HCT116 (cell line): ENCODE measurements at places on chromosomes 5 and 9. TPM values are rescaled to one million over a fixed set of nuclear protein-coding genes. Genes with fewer than 3 reads are reported as not detected.

Gene TYRP1
- total RNA-seq = not detected

Gene ZNF618
- total RNA-seq = 13.5 TPM

Gene ZNF608
- total RNA-seq = 5.6 TPM

Gene CARD9
- 1.2 TPM for total RNA-seq

Gene C9
- total RNA-seq = 0.34 TPM

DNA sequence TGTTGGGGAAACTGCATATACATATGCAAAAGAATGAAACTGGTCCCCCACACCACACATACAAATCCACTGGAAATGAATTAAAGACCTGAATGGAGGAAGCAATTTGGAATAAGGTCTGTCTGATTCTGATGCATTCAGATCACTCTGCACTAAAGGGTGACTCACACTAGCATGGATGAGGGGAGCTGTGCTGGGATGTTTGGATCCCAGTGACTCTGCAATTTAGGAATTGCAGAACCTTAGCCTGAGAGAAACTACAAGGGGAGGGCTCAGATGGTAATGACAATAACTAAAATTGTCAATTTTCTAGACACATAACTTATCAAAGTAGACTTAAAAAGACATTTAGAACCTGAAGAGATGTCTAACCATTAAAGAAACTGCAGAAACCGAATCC, 312.0 kb downstream of the CDK5RAP2 start:
- no peaks in the 10 kb centered on the region for H3K4me1 ChIP-seq
- H3K4me3 ChIP-seq = no peak overlapping the region
- peaks cover 28% of the 10 kb centered on the region for H3K27me3 ChIP-seq
- H3K36me3 ChIP-seq = no peaks in the 10 kb centered on the region
- no peak for DNase-seq

GRCh38 chr5:60541980-60542379, 158.0 kb downstream of the DEPDC1B start:
- H3K36me3 ChIP-seq = no peaks in the 10 kb centered on the region
- H3K4me3 ChIP-seq = no peak overlapping the region
- H3K27ac ChIP-seq = no peak overlapping the region

- H3K27ac ChIP-seq = no peak overlapping the region
- no peaks in the 10 kb centered on the region for H3K4me1 ChIP-seq
- no peaks in the 10 kb centered on the region for H3K36me3 ChIP-seq
- H3K4me3 ChIP-seq = no peak overlapping the region
Measured at GRCh38 chr5:34016750-34017149, 8.9 kb upstream of the AMACR start.

GRCh38 chr9:134375430-134376385, 49.5 kb downstream of the RXRA start:
- H3K4me1 ChIP-seq = peaks cover 47% of the 10 kb centered on the region
- no peak overlapping the region for H3K4me3 ChIP-seq
- no peak for DNase-seq
- H3K27me3 ChIP-seq = no peaks in the 10 kb centered on the region
- no peaks in the 10 kb centered on the region for H3K36me3 ChIP-seq
- H3K27ac ChIP-seq = no peak overlapping the region

- no peak overlapping the region for H3K27ac ChIP-seq
- DNase-seq = no peak
- H3K4me3 ChIP-seq = no peak overlapping the region
- no peaks in the 10 kb centered on the region for H3K36me3 ChIP-seq
Measured at GRCh38 chr5:132854301-132854700, 12.0 kb downstream of the GDF9 start.

- H3K4me3 ChIP-seq = peak overlapping the region; percentile 29
- DNase-seq = peak; percentile 72
- H3K36me3 ChIP-seq = no peaks in the 10 kb centered on the region
- H3K4me1 ChIP-seq = peaks cover 41% of the 10 kb centered on the region
Measured at GRCh38 chr9:124297551-124297901, 39.8 kb downstream of the NEK6 start.

GRCh38 chr5:11289208-11289607, 528.2 kb upstream of the DAP start:
- no peaks in the 10 kb centered on the region for H3K27me3 ChIP-seq
- no peak for DNase-seq
- no peak overlapping the region for H3K27ac ChIP-seq
- H3K4me1 ChIP-seq = no peaks in the 10 kb centered on the region
- H3K4me3 ChIP-seq = no peak overlapping the region

- no peak overlapping the region for H3K27ac ChIP-seq
- no peaks in the 10 kb centered on the region for H3K36me3 ChIP-seq
- no peaks in the 10 kb centered on the region for H3K27me3 ChIP-seq
- H3K4me1 ChIP-seq = no peaks in the 10 kb centered on the region
- DNase-seq = peak; percentile 29
Measured at GRCh38 chr5:82597437-82597836, 319.3 kb upstream of the RPS23 start.

- no peaks in the 10 kb centered on the region for H3K36me3 ChIP-seq
- H3K4me1 ChIP-seq = no peaks in the 10 kb centered on the region
- no peak overlapping the region for H3K4me3 ChIP-seq
- H3K27ac ChIP-seq = no peak overlapping the region
Measured at GRCh38 chr5:74141053-74141452, 499.5 kb downstream of the ENC1 start.

- no peak overlapping the region for H3K27ac ChIP-seq
- no peaks in the 10 kb centered on the region for H3K27me3 ChIP-seq
- no peak for DNase-seq
- peaks cover 24% of the 10 kb centered on the region for H3K4me1 ChIP-seq
Measured at GRCh38 chr9:124216474-124217176, 41.1 kb upstream of the NEK6 start.

GRCh38 chr5:40165789-40166728, 513.7 kb upstream of the PTGER4 start:
- H3K27me3 ChIP-seq = no peaks in the 10 kb centered on the region
- no peak for DNase-seq
- H3K4me3 ChIP-seq = no peak overlapping the region
- H3K4me1 ChIP-seq = no peaks in the 10 kb centered on the region

DNA sequence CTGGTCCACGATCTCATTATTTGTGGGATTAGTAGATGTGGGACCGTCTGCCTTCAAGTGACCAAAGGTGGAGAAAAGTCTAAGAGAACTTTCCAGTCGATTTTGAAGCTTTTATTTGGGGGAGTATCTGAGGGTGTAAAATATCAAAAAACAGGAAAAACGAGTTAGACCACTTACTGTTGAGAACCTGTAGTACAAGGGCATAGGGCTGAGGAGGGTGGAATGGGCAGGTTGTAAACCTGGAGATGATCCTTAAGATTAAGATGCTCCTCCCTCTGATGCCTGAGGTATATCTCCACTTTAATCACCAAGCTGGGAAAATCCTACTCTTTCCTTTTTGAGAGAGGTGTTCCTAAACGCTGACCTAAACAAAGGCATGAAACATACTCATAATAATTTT, 32.0 kb upstream of the GTF2H2C start:
- no peak overlapping the region for H3K27ac ChIP-seq
- H3K27me3 ChIP-seq = no peaks in the 10 kb centered on the region
- H3K4me1 ChIP-seq = peaks cover 23% of the 10 kb centered on the region
- peak; percentile 27 for DNase-seq
- H3K4me3 ChIP-seq = no peak overlapping the region
- no peaks in the 10 kb centered on the region for H3K36me3 ChIP-seq

DNA sequence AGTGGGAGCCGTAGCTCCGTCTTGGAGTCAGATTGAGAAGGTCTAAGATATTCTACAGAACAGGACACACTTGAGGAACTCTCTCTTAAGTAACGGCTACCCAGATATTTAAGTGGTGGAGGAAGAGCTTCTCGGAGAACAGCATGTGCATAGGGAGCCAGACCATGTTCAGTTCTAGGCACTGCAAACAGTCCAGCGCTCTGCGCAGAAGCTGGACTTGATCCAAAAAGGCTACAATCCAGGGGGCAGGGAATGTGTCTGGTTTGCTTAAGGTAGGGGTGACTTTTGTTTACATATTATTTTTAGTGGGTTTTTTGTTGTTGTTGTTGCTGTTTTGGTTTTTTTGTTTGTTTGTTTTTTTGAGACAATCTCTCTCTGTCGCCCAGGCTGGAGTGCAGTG, 16.8 kb upstream of the CCL28 start:
- no peak overlapping the region for H3K4me3 ChIP-seq
- peaks cover 9% of the 10 kb centered on the region; the same call in 1 of the 2 replicates for H3K4me1 ChIP-seq

DNA sequence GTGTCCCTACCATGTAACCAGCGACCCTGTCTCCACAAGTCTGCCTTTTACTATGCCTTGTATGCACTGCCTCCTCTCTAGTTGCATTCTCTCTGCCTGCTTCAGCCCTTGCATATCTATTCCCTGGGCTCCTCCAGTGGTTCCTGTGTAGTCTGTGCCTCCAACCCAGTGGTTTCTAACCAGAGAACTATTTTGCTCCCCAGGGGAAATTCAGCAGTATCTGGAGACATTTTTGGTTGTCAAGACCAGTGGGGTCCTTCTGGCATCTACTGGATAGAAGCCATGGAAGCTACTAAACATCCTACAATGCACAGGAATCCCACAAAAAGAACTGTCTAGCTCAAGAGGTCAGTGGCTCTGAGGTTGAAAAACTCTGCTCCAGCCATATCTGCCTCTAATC, 224.1 kb upstream of the RASEF start:
- DNase-seq = no peak
- no peaks in the 10 kb centered on the region for H3K27me3 ChIP-seq
- H3K27ac ChIP-seq = no peak overlapping the region
- H3K4me3 ChIP-seq = no peak overlapping the region
- H3K4me1 ChIP-seq = no peaks in the 10 kb centered on the region
- no peaks in the 10 kb centered on the region for H3K36me3 ChIP-seq

GRCh38 chr9:118000581-118000980, 296.4 kb downstream of the TLR4 start:
- H3K27me3 ChIP-seq = no peaks in the 10 kb centered on the region
- no peak overlapping the region for H3K4me3 ChIP-seq
- H3K36me3 ChIP-seq = no peaks in the 10 kb centered on the region
- H3K4me1 ChIP-seq = no peaks in the 10 kb centered on the region
- H3K27ac ChIP-seq = no peak overlapping the region
- DNase-seq = no peak

- DNase-seq = peak; percentile 35
- no peak overlapping the region for H3K4me3 ChIP-seq
- peaks cover 7% of the 10 kb centered on the region; the same call in 1 of the 2 replicates for H3K4me1 ChIP-seq
- H3K36me3 ChIP-seq = no peaks in the 10 kb centered on the region
- H3K27me3 ChIP-seq = no peaks in the 10 kb centered on the region
Measured at GRCh38 chr9:116494815-116495634, 192.1 kb upstream of the TRIM32 start.
